ENCODE measurements at places on chromosomes 12 and 14.

GRCh38 chr12:88496891-88497371, 83.3 kb downstream of the KITLG start:
- DNase-seq: no peak

GRCh38 chr14:55361190-55361589, 50.4 kb downstream of the ATG14 start:
- no peak for DNase-seq

DNA sequence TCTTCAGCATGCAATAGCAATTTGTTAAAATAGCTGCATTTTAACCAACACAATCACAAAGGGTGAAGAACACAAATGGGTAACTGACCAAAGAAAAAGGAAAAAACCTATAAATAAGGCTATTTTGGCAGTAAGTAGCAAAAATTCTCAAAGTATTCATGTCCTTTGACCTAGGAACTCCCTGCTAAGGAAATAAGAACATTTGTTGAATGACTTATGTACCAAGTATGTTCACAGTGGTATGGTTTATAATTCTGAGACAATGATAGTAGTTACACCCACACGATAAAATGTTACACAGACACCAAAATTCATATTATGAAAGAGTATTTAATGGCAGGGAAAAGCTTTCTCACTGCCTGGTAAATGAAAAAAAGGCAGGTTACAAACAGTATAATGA, 16.9 kb downstream of the CCDC88C start:
- no peak for DNase-seq

GRCh38 chr14:54775486-54776140, 127.0 kb downstream of the GCH1 start:
- DNase-seq: no peak

GRCh38 chr12:124097701-124098100, 124.7 kb downstream of the ZNF664 start:
- no peak for DNase-seq

DNA sequence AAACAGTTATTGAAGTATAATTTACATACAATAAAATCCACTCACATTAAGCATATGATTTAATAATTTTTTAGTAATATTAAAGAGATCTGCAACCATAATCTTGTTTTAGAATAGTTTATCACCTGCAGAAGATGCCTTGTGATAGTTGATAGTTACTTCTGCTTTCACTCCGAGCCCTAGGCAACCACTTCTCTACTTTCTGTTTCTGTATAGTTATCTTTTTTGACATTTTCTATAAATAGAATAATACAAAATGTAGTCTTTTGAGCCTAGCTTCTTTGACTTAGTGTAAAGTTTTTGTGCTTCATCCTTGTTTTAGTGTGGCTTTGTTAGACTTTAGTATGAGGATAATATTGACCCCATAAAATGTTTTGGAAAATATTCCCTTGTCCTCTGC, 111.0 kb downstream of the MNAT1 start:
- no peak for DNase-seq

DNA sequence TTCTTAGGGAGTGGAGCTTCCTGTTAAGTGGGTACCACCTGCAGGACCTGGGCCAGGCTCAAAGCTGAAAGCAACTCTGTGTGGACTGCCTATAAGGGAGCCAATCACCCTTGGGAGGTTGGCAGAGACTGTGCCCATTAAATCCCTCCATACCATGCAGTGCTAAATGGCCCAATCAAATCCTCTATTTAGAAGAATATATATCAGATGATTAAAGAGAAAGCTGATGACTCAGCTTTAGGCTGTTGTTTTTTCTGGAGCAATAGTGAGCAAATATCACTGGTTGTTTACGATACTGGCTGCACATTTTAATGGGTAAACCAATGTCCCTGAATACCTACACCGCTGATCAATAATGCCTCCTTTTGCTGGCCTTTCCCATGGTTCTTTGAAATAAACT, 101.3 kb downstream of the TMX1 start:
- no peak for DNase-seq

- DNase-seq: no peak
These were observed 4.9 kb downstream of the HRK start for GRCh38 chr12:116876151-116876869.

GRCh38 chr12:89878327-89878726, 169.7 kb upstream of the ATP2B1 start:
- no peak for DNase-seq

GRCh38 chr12:131348646-131349045, 362.2 kb upstream of the SFSWAP start:
- no peak for DNase-seq

DNA sequence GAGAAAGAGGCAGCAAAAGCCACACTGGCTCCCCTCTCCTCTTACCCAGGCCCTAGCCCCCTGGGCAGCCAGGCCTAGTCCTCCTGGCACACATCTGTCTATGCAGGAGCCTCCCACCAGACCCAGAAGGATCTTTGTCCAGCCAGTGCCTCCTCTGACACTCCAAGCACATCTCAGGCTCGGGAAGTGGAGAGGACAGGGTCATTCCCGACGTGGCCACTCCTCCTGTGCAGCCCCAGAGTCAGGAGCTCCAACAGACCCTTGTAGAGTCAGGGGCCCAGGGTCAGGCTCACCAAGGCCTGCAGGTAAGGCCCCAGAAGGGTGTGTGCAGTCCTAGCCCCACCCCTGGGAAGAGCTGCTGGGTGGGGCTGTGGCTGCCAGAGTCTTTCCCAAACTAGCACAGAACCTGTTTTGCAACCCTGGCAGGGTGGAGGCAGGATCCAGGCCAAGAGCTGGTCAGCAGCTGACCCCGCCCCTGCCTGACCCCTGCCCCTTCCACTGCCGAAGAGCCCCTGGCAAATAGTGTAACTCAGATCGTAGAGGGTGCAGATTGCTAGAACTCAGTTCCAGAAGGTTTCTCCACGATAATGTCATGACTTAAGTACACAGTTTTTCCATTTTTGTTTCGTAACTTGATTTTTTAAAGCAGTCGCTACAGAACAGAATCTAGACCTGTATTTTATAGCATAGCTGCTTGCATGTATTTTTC, 26.6 kb upstream of the PNMA1 start:
- DNase-seq: no peak

- DNase-seq: no peak
These were observed 950.9 kb downstream of the DIO2 start for GRCh38 chr14:79260406-79260805.

DNA sequence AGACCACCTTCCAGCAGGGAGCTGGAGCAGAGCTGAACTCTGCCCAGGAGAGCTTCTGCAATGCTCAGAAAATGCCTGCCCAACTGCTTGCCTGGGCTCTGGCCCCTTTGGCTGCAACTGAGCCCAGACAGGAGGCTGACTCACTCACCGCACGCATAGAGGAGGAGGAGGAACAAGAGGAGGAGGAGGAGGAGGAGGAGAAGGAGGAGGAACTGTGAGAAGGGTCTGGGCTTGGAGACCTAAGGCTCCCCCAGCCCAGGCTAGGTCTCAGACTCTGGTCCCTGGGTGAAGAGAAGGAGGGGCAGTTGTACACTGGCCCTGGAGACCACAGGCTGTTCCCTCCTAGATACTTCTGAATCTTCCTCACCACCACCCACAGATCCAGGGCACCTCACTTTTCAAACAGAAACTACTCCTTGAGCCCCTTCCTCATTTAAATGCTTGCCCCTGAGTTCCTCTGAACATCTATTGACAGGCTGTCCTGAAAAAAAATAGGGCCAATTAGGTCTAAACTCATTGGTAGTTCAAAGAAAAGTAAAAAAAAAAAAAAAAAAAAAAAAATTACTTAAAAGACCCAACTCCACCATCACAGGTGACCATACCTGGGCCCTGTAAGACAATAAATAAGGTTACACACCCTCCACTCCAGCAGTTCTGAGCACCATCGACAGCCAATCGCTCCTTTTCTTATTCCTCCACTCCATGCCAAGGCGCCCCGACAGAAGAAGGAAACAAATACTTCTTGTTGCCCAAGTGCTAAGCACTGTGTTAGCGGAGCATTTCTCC, 674 bp downstream of the VDR start:
- DNase-seq: no peak

DNA sequence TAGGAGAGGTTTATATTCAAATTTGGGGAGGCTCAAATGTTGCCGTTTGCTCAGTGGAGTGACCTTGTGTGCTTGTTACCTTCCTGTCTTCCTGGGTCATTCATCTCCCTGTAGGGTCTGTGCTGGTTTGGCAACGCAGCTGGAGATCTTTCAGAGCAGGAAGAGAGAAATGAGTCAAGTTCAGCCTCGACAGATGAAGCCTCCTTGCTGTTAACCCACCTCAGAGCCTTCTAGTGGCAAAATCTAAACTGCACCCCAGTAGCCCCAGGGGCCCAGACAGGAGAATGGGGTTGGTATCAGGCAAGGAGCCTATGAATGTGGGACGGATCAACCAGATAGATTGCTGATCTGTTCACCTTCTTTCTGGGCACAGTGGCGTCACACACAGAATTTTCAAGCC, 999.3 kb downstream of the VRK1 start:
- DNase-seq: no peak

GRCh38 chr12:80498059-80498728, 54.2 kb downstream of the PTPRQ start:
- no peak for DNase-seq

- no peak for DNase-seq
These were observed 79.2 kb downstream of the B4GALNT3 start for GRCh38 chr12:538731-539539.

DNA sequence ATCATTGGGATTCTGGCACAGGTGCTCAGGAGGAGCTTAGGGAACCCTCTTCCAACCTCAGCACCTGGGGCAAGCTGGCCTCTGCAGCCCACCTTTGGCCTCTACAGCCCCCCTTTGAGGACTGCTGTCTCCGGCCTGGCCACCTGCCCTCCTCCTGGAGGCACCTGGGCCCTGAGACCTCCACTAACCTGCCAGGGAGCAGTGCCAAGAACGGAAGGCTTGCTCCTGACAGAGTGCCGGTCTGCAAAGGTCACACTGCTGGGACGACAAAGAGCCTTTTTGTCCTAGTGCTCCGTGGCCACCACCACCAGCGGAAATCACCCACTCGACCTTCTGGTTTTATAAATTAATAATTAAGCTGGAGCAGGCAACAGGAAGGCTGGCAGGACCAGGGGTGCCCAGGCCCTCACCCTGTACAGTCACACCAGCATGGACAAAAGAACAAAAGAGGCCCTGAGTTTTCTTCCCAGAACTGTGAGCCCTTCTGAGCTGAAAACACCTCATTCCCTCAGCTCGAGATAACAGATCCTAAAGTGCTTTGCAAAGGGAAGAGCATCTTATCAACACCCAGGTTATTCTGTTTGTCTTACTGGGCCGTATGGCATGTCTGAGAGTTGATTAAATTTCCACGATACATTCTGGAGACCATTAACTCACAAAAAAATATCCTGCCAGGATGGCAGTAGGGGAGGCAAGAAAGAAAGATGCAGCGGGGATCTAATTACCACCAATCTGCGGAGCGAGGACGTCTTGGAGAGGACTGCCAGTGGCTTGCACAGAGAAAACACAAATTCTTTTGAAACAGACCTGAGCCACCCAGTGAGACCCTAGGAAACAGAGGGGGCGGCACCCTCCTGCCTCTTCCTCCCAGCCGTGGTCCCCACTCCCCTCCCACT, 8.2 kb downstream of the TESC start:
- DNase-seq: no peak

GRCh38 chr12:55965941-55966407, at the start of gene PMEL:
Gene PMEL (minus strand): TSS chr12:55966042. CDS start chr12:55966011, 31 bp downstream.
- no peak for DNase-seq

- no peak for DNase-seq
These were observed 100.3 kb downstream of the ESR2 start for GRCh38 chr14:64193821-64194220.

GRCh38 chr14:67493092-67493717, 4.7 kb upstream of the TMEM229B start:
- no peak for DNase-seq

DNA sequence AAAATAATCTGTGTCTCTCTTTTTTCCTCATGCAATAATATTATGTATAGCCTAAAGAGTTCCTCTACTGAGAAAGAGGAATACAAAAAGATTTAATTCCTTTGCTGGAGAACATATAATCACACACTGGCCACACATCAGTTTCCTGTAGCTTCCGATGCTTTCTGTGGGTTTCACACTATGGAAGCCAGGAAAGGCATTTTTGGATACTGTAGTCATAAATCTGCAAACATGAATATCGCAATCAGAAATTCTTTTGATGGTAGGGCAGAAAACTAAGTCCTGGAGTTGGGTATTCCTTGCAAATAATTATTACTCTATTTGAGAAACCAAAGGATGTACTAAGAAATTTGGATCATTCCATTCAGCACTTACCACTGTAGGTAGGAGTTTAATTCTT, 260.0 kb downstream of the ACSS3 start:
- no peak for DNase-seq

- DNase-seq: no peak
These were observed 112.0 kb downstream of the TMX1 start for GRCh38 chr14:51351997-51352396.

DNA sequence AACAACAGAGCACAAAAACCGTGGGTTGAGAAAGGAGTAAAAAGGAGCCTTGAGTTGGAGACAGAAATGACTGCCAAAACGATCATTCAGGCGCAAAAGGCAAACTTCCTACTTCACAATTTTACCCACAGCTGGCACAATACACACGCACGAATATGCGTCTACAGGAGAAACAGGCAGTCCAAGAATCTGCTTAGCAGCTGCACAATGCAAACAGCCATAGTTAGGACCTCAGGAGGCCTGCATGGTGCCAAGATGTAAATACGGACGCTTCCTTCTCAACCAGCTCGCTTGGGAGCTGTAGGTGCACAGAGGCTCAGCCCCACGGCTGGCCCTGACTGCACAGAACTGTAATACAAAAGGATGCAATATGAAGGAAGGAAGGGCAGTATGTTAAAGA, 250.1 kb upstream of the CAND1 start:
- no peak for DNase-seq

- DNase-seq: no peak
These were observed 659 bp upstream of the FOXJ2 start for GRCh38 chr12:8031872-8032241.

DNA sequence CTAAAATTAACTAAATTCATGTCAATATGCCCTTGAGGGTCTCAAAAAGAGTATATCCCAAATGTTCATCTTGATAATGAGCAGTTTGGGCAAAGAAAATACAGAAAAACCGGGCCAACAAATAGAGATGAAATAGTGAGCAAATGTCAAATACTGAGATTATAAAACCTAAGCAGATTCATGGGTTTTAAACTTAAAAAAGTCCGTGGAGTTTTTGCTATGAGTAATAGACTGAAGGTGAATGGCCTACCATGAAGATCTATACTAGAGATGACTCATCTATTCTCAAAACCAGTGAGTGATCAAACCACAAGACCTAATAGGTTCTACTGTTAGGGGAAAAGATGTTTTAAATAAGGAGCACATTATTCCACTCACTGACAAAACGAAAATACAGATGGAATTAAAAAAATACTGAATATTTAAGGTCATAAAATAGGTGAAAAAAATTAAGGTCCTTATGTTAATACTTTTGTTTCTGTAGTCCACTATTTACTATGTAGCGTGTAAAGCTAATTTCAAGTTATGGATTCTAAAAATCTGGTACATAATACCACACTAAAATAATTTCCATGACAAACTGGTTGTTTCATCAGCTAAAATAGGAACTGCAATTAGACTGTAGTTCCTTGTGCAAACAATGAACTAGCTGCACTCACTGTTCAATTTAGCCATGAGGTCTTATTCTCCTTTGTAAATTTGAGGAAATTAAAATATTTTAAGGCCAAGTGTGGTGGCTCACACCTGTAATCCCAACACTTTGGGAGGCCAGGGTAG, 5.0 kb downstream of the HNRNPC start:
- no peak for DNase-seq
